Fibroblast of skin of scalp (primary cell): ENCODE measurements at places on chromosomes 4 and X.

- DNase-seq: no peak
These were observed 46.6 kb upstream of the CDX4 start for GRCh38 chrX:73400136-73400748.

DNA sequence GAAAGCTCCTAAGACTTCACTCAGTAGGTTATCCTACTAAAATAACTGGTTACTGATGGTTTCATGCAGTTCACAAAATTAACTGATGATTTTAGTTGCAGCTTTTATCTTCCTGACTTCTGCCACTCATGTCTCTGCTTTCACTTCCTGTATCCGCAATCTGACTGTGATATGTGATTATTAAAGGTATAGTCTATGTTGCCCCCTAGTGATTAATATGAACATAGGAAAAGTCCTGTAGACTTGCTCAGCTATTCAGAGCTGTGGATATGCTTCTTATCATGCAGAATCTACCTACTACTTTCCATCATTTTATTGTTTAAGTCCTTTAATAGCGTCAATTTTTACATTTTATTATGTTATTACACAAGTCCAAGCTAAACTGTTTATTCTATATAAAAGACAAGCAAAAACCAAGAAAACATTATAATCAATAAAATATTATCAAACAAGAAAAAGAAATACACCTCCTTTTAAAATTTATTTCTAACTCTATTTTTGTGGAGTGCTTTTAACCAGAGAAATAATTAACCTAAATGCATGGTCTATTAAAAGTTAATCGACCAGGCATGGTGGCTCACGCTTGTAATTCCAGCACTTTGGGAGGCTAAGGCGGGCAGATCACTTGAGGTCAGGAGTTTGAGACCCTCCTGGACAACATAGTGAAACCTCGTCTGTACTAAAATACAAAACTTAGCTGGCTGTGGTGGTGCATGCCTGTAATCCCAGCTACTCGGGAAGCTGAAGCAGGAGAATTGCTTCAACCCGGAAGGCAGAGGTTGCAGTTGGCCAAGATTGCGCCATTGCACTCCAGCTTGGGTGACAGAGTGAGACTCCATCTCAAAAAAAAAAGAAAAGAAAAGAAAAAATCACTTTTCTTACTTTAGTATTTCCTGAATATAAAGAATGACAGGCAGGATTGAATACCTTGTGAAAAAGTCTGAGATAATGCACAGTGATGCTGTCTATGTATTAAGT lies 40.4 kb upstream of the TLR2 start:
- DNase-seq: peak; percentile 61

DNA sequence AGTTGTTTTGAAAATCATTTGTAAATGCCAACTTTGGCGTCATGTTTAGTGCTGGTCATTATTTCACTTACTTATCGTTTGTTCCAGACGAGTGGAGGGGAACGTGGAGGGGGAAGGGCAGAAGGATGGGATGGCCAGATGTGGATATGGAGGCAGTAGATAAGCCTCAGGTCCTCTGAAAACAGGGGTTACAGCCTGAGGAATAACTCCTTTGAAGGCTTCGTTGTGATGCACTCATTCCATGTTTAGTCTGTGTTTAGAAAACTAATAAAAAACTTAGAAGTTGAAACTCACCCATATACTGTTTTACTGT lies 1.1 kb downstream of the MOB1B start:
- DNase-seq: no peak

DNA sequence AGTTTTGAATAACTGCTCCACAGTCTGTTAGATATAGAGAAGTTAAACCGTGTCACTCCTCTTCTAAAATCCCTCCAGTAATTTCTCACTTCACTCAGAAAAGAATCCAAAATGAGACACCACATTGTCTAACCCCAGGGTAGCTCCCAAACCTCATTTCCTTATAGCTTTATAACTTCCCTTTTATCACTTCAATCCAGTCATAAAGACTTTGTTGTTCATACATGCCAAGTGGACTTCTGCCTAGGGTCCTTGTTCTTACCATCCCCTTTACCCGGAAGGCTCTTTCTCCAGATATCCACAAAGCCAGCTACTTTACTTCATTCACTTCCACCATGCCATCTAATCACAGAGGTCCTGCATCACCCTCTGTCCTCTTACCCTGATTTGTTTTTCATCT lies 156.2 kb downstream of the GABRB1 start:
- DNase-seq: no peak

DNA sequence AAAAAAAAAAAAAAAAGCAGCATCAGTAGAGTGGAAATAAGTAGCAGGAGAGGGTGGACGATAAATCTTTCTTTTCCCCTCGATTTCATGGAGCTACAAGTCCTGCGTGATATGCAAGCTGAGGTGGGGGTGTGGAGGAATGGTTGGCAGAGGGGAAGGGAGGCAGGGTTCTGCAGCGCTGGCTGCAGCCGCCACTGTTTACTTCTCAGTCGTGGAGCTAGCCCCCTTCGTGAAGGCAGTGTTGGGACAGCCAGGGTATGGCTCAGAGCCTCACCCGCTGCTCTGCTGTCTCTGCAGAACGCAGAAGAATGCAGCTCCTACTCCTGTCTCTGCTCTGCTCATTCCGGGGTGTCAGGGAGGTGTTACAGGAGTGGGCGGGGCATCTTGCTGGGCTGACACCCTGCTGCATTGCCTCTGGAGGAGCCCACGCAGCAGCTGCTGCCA lies 140.6 kb downstream of the GPM6A start:
- DNase-seq: no peak

DNA sequence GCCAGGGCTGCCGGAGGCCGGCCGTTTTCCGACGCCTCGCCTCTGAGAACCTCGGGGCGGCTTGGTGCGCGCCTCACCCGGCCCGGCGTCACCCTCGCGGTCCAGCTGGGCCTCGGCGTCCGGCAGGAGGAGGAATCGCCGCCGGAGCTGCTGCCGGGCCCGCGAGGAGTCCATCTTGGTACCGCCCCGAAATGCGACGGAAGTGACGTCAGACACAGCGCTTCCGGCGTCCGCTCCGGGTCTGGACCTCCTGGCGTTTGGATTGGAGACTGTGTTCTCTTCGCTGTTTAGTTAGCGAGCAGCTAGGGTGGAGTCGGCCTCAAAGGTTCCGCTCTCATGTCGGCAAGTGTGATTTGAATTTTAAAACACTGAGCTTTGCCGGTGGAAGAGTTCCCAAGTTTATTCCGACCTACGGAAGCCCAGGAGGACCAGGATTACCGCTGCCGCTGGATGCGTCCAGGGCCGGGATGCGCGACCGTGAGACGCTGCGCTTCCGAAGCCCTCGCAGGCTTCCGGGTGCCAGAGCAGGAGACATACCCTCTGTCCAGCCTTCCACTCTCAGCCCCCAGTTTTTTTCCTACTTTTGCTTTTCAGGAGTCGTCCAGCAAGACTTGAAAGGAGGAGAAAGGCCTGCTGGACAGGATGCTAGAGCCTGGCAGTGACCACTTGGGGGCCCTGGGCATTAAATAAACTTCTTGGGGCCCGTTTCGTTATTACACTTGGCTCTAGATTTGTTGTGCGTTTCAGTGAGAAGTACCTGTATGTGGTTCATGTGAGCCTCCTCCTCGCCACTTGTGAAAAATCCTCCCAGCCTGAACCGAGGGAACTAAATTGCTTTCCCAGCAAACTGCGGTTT lies at the start of gene TMEM128:
TSS of gene TMEM128 (minus strand) at position 195 of the 856 bp plus-strand sequence. CDS start at position 174, 21 bp downstream.
- DNase-seq: peak; percentile 93

DNA sequence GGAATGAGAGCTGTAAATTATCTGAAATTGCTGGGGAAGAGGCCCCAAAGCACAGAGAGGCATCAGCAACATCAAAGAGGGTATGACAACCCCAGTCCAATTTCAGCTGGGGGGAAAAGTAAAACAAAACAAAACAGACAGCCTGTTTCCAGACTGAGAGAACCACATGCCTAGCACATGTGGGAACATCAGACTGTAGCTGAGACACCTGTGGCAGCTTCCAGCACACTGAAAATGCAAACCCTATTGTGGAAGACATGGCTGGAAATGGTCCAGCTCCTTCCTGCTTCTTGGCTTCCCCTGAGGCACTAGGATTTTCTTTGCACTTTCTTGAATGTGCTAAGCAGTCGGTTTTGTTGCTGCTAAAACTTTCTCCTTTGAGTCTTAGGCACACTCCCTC lies 240.9 kb upstream of the STS start:
- no peak for DNase-seq

DNA sequence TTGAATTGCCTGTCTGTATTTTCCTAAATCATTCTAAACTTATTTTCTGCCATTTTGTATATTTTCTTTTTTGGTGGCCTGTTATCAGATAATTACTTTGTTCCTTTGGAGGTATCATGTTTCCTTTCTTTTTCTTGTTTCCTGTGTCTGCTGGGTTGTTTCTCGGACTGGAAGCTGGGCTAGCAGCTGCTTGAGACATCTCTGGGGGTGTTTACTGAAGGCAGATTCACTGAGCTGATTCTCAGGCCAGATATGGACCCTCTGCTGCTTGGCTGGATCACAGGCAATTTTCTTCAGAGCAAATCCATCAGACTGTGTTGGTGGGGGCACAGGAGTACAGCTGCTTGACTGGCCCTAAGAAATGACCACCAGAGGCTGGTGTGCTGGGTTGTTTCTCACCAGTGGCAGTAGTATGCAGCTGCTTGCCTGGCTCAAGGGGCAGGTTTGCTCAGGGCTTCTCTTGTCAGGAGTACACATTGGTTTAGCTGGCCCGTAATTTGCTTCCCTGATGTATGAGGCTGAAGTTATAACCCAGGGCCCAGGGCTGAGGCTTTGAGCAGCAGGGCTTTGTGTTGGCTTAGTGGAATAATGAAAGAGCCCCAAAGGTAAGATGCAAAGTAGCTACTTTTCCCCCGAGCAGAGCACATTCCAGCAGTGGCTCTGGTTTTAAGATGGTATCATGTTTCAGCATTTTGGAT lies 680.6 kb downstream of the TECRL start:
- DNase-seq: no peak

DNA sequence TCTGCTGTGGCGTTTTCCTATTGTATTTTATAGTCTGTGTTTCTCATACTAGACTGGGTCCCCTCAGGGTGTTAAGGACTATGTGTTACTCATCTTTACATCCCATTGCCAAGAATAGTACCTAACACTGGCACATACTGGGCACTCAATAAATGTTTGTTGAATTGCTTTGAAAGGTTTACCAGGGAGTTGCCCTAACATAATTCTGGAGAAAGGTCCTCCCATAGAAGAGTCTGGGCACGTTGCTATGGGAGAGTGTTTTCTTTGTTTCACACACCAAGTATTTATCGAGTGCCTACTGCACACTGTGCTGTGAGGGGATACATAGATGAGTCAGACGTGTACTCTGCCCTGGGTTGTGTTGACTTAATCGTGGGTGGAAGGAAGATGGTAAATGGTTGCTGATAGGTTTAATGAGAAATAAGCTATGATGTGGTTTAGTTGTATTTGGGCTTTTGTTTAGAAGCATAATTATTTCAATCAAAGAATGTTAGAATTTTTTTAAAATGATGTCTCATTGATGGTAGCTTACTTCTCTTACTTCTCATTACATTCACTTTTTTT lies 42.9 kb downstream of the AFF1 start:
- DNase-seq: peak; percentile 56

DNA sequence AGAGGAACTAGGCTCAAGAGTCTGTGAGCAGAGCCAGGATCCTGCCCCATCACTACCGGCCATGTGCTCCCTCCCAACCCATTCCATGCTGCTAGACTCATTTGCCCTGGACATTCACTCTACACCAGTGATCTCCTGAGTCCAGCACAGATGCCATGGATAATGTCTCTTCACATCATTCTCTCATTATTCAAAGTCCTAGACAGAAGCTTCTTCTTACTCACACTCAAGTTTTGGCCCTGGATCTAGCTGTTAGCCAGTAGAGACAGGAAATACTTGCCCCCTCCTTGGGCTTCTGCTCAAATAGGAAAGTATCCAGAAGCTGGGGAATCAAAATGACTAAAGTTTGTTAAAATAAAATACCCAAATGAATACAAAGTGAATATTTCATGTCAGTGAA lies 266.8 kb upstream of the LDB2 start:
- DNase-seq: no peak

- DNase-seq: peak; percentile 21
These were observed 195.7 kb downstream of the ARHGAP10 start for GRCh38 chr4:147927377-147928137.

DNA sequence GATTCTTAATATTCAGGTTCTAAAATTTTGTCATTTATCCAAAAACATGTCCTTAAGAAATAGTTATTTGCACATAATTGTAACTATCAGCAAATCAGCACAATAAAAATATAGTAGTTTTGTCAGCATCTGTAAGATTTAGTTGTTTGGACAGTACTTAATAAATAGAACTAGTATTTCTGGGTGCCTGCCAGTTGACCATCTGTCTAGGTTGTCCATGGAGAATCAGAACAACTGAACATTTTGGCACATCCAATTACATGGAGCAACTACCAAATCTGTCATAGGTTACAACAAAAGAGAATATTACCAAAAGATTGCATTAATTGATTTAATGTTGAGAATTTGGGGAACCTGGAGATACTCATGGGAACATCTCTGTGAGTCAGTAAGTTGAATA lies 305.5 kb upstream of the TACR3 start:
- no peak for DNase-seq

DNA sequence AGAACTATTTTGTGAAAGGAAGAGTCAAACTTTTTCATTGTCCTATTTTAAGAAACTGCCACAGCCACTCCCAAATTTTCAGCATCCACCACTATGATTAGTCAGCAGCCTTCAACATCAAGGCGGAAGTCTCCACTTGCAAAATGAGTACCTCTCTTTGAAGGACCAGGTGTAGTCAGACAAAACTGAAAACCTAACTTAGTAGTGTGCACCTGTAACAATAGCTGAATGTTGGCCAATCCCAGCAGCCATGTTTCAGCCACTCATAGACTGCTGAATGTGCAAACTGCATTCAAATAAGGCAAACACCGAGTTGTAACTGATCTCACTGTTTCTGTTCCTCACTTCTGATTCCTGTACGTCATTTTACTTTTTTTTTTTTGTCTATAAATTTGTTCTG lies 341.1 kb downstream of the IL15 start:
- no peak for DNase-seq

DNA sequence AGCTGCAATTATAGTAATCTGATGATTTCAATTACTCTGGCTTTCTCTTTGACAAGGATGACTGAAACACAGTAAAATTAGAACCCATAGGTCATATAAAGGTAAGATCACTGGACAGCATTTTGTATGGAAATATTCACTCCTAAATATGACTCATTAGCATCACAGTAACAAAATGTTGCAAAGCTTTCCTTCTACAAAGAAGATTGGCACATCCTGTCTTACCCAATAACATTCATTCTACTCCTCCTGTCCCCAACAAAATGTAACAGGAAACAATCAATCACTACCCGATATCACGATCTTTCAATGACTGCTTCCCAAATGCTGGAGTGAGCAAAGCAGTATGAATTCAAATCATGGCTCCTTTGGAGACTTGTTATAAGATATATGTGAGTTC lies 95.3 kb downstream of the FANCB start:
- DNase-seq: peak; percentile 38

- DNase-seq: peak; percentile 83
These were observed 40.0 kb upstream of the IRF2 start for GRCh38 chr4:184514121-184514988.

DNA sequence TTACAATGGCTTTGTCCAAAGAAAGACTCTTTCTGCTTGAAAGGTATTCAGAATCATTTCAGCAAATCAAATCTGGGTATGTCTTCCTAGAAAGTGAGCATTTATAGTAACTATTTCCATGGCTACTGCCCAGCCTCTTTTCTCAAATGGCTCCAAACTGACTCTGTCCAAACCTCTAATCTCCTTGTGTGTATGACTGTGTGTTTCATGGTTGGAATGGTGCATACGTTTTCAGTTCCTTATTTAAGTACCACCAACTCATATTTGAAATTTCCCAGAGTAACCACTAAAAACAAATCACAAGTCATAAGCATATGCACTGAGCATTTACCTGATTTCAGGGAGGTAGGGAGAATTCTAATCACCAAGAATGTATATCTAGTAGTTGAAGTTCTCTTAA lies 106.0 kb downstream of the TMEM144 start:
- peak; percentile 40 for DNase-seq
